Progenitor cell of endocrine pancreas (in vitro differentiated cells): ENCODE measurements at places on chromosomes 12 and 14. TPM values are rescaled to one million over a fixed set of nuclear protein-coding genes. Genes with fewer than 3 reads are reported as not detected.

ARG2 gene
- 25.1 and 30.1 TPM in 2 replicates for total RNA-seq

DNA sequence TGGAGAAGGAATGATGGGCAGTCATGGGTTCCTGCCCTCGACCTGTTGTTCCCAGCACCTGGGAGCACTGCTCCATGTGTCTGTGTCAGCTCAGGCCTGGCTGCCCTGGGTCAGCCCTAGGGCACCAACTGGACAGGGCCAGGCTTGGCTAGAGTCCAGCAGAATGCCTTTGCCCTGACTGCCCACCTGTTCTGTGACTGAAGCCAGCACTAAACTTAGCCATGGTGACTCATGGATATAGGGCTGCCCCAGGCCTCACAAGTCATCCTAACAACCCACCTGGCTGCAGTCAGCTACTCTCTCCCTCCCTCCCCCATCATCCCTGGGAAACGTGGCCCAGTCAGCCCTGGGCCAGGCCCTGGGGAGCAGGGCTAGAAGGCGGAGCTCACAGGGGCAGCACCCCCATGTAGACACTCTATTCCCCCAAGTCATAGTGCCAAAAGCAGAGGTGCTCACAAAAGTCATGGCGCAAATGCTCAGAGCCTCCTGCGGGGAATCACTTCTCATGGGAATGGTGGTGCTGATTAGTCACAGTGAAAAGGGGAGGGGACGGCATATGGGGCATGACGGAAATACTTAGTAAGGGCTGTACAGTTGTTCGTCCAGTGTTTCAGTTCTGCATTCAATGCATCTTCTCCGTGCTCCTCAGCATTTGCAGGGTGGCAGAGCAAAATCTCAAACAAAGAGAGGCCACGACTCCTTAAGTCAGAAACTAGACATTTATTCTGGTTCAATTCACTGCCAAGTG is 52.0 kb upstream of the NTF3 start:
- no peak for DNase-seq
- H3K36me3 ChIP-seq, result no peaks in the 10 kb centered on the region
- H3K4me3 ChIP-seq, result no peak overlapping the region
- H3K4me1 ChIP-seq, result peaks cover 2% of the 10 kb centered on the region
- H3K27ac ChIP-seq, result no peak overlapping the region

- no peak for DNase-seq
- H3K27me3 ChIP-seq, result no peaks in the 10 kb centered on the region
- no peak overlapping the region for H3K27ac ChIP-seq
- peaks cover 2% of the 10 kb centered on the region for H3K36me3 ChIP-seq
Observed at GRCh38 chr12:77218278-77218677, 152.9 kb upstream of the E2F7 start.

GRCh38 chr12:107598906-107599305 is 86.7 kb upstream of the PWP1 start:
- DNase-seq, result no peak
- no peaks in the 10 kb centered on the region for H3K27me3 ChIP-seq
- H3K4me3 ChIP-seq, result no peak overlapping the region
- no peak overlapping the region for H3K27ac ChIP-seq

DNA sequence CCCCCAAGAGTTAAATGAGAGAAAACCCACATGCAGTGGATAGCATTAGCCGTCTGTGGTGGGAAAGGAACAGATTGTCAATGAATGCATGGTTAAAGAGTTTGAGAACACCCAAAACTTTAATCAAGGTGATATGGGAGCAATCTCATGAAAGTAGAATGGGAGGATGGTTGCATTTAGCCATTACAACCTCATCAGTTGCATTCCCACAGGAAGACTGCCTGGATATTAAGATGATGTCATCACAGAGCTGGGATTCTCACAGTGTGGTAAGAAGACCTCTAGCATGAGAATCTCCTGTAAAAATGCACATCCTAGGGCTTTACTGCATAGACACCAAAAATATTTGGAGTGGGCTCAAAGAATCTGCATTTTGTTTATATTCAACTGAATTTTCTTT is 284.9 kb downstream of the RGS6 start:
- DNase-seq, result no peak
- H3K27ac ChIP-seq, result no peak overlapping the region
- peaks cover 1% of the 10 kb centered on the region for H3K36me3 ChIP-seq
- peaks cover 24% of the 10 kb centered on the region for H3K27me3 ChIP-seq
- peaks cover 15% of the 10 kb centered on the region for H3K4me1 ChIP-seq
- no peak overlapping the region for H3K4me3 ChIP-seq

ESR2 gene
- total RNA-seq, result 0.29 and 0.51 TPM in 2 replicates

- H3K27ac ChIP-seq, result no peak overlapping the region
- no peaks in the 10 kb centered on the region for H3K36me3 ChIP-seq
- H3K4me3 ChIP-seq, result no peak overlapping the region
- no peaks in the 10 kb centered on the region for H3K4me1 ChIP-seq
Observed at GRCh38 chr12:84691266-84691665, 221.3 kb downstream of the SLC6A15 start.

DNA sequence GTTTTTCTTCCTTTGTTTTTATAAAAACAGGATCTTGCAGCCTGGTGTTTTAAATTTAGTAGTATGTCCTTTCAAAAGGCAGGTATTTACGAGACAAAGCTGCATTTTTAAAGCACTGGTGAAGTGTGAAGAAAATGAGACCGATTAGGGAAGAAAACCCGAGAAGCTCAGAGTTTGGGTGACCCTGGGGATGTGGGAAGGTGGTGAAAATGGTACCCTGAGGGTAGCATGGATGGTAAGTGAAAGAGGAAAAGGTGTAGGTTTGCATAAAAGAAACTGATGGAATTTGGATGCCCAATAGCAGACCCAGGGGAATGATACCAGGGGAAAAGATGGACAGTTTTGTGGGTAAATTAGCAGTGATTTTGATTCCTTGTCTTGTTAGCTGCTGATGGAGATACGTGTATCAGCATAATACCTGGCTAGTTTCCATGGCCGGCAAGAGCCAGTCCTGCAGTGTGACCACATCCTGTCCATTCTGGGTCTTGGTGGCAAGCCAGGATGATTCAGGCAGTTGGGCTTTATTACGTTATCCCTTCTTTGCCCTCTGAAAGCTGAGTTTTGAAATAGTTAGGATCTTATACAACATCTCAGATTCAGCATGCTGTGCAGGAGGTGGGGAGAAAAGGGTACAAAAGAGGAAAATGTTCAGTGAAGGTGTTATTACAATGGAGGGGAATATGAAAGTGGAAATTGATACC is 8.9 kb downstream of the BICD1 start:
- no peaks in the 10 kb centered on the region for H3K27me3 ChIP-seq
- DNase-seq, result no peak
- H3K36me3 ChIP-seq, result peaks cover 20% of the 10 kb centered on the region
- H3K4me3 ChIP-seq, result no peak overlapping the region

GRCh38 chr14:24297190-24297964 is 2.2 kb downstream of the DHRS1 start:
- peaks cover 8% of the 10 kb centered on the region for H3K36me3 ChIP-seq
- H3K27ac ChIP-seq, result peak overlapping the region; percentile 5
- H3K4me3 ChIP-seq, result peak overlapping the region; percentile 38
- DNase-seq, result no peak
- H3K4me1 ChIP-seq, result peaks cover 21% of the 10 kb centered on the region

OTOGL gene
- total RNA-seq, result 0.11 and 0.31 TPM in 2 replicates

DNA sequence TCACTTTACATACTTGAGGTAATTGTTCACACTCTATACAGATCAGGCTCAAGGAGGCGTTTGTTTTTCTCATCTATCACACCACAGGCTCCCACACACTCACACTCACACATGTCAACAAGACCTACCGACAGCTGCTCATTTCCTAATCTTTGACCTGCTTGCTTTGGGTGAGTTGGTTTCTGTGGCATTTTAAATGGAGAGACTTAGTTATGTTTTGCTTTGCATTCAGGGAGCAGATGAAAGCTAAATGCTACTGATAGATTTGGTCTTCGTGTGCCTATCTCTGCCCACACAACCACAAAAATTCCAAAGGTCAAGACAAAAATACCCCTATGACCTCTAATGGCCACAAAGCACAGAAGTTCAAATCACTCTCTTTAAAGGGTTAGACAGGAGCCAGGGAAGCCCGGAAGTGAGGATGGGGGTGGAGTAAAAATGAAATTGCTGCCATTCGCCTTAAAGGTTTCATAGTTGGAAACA is 203.5 kb upstream of the G2E3 start:
- peaks cover 5% of the 10 kb centered on the region for H3K27me3 ChIP-seq
- no peaks in the 10 kb centered on the region for H3K36me3 ChIP-seq
- H3K4me3 ChIP-seq, result no peak overlapping the region
- no peak overlapping the region for H3K27ac ChIP-seq
- peaks cover 11% of the 10 kb centered on the region for H3K4me1 ChIP-seq

LRTM2 gene
- total RNA-seq, result 0.48 and 0.53 TPM in 2 replicates

PCED1B gene
- total RNA-seq, result 0.91 and 1.1 TPM in 2 replicates

DNA sequence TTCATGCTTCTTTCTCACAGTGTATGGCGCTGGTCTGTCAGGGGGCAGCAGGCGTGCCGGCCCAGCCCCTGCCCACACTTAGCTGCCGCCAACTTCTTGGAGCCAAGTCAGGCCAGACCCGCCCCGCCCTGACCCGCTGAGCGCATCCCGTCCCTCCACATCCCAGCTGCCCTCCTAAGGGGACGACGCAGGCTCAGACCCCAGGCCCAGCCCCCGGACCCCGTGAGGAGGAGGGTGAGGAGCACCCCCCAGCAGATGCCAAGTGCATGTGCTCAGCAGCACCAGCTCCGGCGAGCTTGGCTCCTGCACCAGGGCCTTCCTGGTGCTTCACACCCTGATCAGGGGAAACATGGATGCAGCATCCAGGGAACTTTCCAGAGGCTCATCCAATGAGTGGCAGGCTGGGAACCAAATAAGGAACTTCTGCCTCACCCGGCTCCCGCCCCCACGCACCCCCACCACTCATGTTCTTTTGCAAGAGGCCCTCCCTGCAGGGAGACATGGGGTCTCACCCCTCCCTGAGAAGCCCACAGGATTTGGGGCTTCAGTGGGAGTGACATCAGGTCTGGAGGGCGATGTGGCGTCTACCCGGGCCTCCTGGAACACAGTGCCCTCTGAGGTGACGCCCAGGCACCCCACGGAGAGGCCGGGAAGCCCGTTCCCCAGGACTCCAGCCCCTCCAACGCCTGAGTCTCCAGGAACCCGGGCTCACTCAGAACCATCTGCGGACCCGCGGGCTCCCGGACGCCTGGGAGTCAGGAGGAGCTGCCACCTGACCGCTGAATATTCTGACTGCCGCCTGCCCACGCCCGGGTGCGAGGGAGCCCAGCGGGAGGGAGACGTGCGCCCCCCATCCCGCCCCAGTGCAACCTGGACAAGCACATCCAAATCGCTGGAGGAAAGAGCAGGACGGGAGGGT is 70.0 kb upstream of the GALNT9 start:
- no peak for DNase-seq
- peaks cover 34% of the 10 kb centered on the region for H3K27me3 ChIP-seq
- peaks cover 10% of the 10 kb centered on the region for H3K4me1 ChIP-seq
- H3K27ac ChIP-seq, result no peak overlapping the region
- H3K4me3 ChIP-seq, result no peak overlapping the region

DNA sequence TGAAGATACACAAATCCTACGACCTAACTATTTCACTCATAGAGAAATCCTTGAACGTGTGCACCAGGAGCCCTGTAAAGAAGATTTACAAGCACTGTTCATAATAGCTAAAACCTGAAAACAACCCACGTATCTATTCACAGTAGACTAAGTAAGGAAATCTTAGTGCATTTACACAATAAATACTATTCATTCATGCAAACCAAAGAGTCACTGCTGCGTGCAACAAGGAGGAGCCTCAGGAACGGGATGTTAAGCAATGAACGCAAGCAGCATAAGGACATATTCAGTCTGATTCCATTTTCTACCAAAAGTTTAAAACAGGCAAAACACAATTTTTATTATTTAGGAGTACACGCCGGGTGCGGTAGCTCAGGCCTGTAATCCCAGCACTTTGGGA is 176.6 kb downstream of the TTC7B start:
- no peak for DNase-seq
- peaks cover 15% of the 10 kb centered on the region for H3K36me3 ChIP-seq
- peaks cover 16% of the 10 kb centered on the region for H3K4me1 ChIP-seq
- H3K27me3 ChIP-seq, result no peaks in the 10 kb centered on the region
- peak overlapping the region; percentile 67 for H3K27ac ChIP-seq
- no peak overlapping the region for H3K4me3 ChIP-seq

DNA sequence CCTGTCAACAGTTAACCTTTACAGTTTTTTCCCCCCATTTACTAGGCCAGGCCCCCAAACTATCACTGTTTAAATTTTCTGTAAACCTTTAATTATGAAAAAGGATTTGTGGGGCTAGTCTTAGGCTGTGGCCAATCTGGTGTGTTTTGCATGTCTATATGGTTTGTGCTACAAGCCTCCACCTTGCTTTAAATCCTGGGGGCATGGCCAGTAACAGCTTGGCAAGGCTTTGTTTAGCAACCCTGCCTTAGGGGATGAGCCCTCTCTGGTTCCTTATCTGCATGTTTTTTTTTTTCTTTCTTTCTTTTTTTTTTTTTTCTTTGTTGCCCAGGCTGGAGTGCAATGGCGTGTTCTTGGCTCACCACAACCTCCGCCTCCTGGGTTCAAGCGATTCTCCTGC is 102.7 kb downstream of the KCNMB4 start:
- H3K27ac ChIP-seq, result no peak overlapping the region
- no peaks in the 10 kb centered on the region for H3K36me3 ChIP-seq
- DNase-seq, result no peak

GRCh38 chr12:74945771-74946198 is 263.9 kb downstream of the KCNC2 start:
- no peaks in the 10 kb centered on the region for H3K4me1 ChIP-seq
- H3K27ac ChIP-seq, result peak overlapping the region; percentile 19
- H3K36me3 ChIP-seq, result no peaks in the 10 kb centered on the region
- no peak overlapping the region for H3K4me3 ChIP-seq
- DNase-seq, result no peak

ERBB3 gene
- 206 and 221 TPM in 2 replicates for total RNA-seq

GRCh38 chr12:95396849-95397468 is 77.0 kb upstream of the METAP2 start:
- H3K27ac ChIP-seq, result no peak overlapping the region
- H3K4me3 ChIP-seq, result no peak overlapping the region
- no peak for DNase-seq
- peaks cover 4% of the 10 kb centered on the region for H3K27me3 ChIP-seq
- H3K36me3 ChIP-seq, result peaks cover 2% of the 10 kb centered on the region
- peaks cover 2% of the 10 kb centered on the region for H3K4me1 ChIP-seq

PPP1R36 gene
- 0.53 and 0.79 TPM in 2 replicates for total RNA-seq

- peaks cover 3% of the 10 kb centered on the region for H3K27me3 ChIP-seq
- DNase-seq, result no peak
- no peak overlapping the region for H3K27ac ChIP-seq
- H3K36me3 ChIP-seq, result peaks cover 1% of the 10 kb centered on the region
Observed at GRCh38 chr12:27828196-27828595, 48.2 kb upstream of the MANSC4 start.

DNA sequence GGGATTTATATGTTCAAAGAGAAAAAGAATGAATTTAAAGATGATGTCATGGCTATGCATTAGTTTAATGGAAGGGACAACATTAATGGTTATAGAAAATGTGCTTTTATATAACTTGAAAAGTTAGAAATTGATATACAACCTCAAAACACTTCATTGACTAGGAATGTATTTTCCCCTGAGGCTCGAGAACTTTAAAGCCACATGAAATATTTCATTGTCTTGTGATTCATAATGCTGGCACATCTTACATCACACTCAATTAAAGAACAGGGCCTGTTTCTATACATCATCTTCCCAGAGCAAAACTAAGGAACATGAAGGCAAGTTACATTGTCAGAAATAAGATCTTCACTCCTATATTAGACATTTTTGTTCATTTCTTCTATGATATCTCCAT is 35.2 kb upstream of the PAWR start:
- H3K36me3 ChIP-seq, result no peaks in the 10 kb centered on the region
- no peaks in the 10 kb centered on the region for H3K4me1 ChIP-seq
- no peak overlapping the region for H3K27ac ChIP-seq
- no peak for DNase-seq
